ENCODE measurements at places on chromosomes 7 and 10.

DNA sequence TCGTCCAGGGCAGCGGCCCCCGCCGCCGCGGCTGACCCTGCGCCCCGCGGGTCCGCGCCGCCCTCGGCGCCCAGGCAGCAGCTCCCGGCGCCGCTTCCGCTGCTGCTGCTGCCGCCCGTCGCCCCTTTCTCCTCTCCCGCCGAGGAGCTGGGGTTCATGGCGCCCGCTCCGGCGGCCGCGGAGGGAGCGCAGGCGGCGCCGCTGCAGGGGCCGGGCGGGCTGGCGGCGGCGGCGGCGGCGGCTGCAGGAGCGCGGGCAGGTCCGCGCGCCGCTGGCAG is 286 bp downstream of the DGKI start:
- no peak for DNase-seq

DNA sequence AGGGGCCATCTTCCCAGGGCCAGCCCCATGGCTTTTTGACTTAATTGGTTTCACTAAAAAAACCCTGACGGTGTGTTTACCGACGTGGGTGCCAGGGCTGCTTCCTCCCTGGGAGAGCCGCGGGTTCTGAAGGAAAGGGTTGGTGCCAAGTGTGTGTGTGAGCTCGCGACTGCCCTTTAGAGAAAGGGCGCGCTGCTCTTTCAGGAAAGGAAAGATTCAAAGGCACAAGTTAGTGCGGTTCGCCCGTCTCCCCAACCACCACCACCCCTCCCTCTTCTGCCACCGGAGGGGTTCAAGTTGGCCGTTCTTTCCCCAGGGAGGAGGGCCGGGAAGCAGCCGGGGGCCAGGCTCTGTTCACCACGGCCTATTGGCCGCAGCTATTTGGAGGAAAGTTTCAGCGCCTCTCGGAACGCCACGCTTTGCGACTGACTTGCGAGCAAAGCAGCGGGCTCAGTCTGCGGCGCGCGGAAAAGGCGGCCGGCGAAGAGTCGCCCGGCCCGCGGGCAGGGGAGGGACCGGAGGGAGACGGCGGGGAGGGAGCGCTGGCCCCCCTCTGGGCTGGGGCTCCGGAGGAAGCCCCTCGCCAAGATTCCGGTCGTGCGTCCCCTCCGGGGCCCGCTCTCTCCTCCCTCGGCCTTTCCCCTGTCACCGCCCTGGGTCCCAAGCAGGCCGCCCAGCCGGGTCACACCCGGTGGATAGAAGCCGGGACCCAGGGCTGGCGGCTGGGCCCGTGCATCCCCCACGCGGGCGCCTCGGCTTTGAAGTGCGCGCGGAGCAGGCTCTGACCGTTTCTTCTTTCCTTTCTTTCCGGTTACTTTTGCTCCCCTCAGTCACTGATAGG is 165.9 kb upstream of the PPP1R3A start:
- DNase-seq: no peak

- DNase-seq: no peak
These were observed 66.3 kb upstream of the SORCS3 start for GRCh38 chr10:104574838-104575237.

DNA sequence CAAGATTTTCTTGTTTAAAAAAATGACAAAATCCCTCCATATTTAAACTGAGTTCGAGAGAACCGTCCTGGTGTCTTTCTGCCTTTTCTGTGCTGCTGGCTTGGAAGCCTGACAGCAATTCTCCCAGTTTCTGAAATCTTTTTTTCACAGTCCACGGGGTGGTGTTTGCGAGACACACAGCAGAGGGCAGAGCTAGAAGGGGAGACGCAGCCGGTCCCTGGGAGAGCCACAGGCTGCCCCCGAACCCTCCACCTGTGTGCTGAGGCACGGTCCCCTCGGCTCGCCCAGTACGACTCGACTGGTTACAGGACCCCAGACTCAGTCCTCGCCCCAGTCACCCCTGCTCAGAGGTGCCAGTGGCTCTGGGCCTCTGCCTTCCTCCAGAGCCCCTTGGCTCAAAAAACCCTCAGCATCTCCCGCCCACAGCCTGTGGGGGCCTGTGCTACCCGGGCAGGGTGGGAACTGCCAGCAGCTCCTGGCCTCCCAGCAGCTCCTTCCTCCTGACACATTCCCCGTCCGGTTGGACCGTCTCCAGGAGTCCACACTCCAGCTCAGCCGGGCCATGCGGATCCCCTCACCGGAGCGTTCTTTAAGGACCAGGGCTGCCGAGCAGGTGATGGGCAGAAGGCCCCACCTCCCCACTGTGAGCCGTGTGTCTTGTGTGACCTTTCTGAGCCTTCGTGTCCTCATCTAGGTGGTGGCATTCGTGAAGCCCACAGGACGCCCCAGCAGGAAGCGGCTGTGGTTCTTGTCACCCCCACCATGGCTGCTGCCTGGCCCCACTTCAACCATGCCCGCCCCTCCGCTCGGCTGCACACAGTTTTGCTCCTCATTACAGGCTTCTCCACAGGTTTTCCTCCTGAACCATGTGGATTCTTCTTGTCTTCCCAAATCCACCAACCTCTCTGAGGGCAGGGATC is 52.3 kb upstream of the EN2 start:
- DNase-seq: no peak

DNA sequence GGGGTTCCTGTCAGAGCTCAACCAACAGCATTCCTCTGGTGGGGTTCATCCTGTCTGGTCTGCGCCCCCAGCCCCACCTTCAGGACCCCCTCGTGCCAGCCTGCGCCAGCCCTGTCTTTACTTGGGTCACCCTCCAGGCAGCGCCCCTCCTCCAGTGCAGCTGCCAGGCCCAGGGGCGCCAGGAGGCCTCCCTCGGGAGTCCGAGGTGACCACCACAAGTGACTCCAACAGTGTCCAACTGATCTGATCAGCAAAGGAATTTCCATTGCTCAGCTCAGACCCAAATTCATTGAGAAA is 10.6 kb downstream of the WDR86 start:
- DNase-seq: no peak

GRCh38 chr10:110566472-110567200 is 859 bp upstream of the SMC3 start:
- no peak for DNase-seq

- DNase-seq: no peak
These were observed 266.5 kb upstream of the NPY start for GRCh38 chr7:24017519-24017918.

DNA sequence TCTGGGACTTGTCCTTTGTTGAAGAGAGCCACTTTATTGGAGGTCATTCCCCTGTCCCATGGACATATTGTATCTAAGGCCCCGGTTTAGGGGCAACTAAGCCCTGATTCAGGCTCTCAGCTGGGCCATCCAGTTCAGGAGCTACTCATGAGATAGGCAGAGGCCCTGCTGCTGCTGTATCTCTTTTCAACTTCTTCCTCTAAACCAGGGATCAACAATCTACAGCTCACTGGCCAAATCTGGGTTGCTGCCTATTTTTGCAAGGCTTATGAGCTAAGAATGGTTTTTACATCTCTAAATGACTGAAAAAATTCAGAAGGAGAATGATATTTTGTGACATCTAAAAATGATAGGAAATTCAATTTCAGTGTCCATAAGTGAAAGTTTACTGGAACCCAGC is 166.8 kb upstream of the GLI3 start:
- no peak for DNase-seq

DNA sequence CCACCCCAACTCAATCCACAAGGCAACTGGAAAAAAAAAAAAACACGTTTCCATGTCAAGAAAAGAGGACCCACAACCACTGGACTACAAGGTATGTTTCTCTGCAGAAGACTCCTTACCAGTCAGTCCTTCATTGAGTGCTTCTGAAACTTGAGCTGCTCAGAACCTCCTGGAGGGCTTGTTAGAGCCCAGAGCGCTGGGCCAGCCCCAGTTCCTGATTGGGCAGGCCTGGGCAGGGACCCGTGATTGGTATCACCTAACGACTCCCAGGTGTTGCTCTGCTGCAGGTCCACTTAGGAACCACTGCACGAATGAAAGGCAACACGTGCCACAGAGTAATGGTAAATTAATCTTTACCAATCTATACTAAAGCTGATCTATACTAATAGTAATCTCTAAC is 473 bp upstream of the CCDC201 start:
- DNase-seq: no peak

GRCh38 chr10:5977471-5978229 is at the start of gene IL15RA:
Gene IL15RA, minus strand, starts transcription at chr10:5977543. Its CDS starts 51 bp downstream, at chr10:5977492.
- peak; percentile 50 for DNase-seq

DNA sequence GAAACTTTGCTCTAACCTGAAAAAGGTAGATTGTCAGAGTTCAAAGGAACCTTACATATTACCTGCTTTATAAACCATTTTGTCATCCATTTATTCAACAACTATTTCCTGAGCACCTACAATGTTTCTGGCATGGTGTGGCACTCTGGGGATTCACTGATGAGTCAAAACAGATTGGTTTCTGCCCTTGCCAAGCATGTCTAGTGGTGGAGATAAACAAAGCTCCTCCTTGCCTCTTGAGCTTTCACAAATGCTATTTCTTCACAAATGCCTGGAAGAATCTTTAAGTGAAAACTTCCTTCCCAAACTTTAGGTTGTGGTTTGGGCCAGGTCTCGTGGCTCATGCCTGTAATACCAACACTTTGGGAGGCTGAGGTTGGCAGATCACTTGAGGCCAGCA is 85.1 kb upstream of the RELN start:
- no peak for DNase-seq

DNA sequence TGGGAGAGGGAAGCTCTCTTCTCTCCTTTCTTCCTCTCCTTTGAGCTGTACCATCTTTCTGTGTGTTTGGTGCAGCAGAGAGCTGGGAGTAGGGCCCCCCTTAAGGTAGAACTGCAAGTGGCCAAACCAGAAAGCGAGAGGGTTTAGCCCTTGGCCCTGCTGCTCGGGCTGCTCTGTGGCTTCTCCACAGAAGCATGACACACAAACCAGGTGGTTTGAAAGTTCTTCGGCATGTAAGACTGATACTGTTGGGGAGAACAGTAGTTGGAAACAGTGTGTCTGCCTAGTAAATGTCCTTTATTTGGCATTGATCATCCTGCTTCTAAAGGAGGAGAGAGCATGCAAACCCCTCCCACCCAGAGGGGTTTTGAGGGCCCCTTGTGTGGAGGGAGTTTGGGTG is 277.8 kb downstream of the CELF2 start:
- no peak for DNase-seq
